Activated naive CD4-positive, alpha-beta T cell treated with anti-CD3 and anti-CD28 coated beads, Interleukin-2, amount 10 ng/mL, durations not matched to agents 5 hours and 36 hours (primary cell): ENCODE measurements at places on chromosomes 5 and 9. TPM values are rescaled to one million over a fixed set of nuclear protein-coding genes. Genes with fewer than 3 reads are reported as not detected.

ITK gene
- 324 TPM for total RNA-seq

CEP120 gene
- total RNA-seq: 33.9 TPM

HRH2 gene
- total RNA-seq: 36.1 TPM

RBM27 gene
- total RNA-seq: 18.4 TPM

FAM81B gene
- total RNA-seq: not detected
